ENCODE measurements at places on chromosomes 12 and 14. TPM values are rescaled to one million over a fixed set of nuclear protein-coding genes. Genes with fewer than 3 reads are reported as not detected.

The KRT2 gene
- not detected for total RNA-seq

The KLRB1 gene
- not detected for total RNA-seq

The LRTM2 gene
- not detected for total RNA-seq

The TSPAN8 gene
- not detected for total RNA-seq

The ASCL1 gene
- total RNA-seq, result not detected

The PTHLH gene
- 0.88 TPM for total RNA-seq

The GPR162 gene
- total RNA-seq, result 1.8 TPM

The FOXM1 gene
- 38.6 TPM for total RNA-seq

The CLEC9A gene
- total RNA-seq, result not detected

The CACNA2D4 gene
- total RNA-seq, result 0.24 TPM

The TSPAN19 gene
- not detected for total RNA-seq

The CD163 gene
- total RNA-seq, result not detected

The PRB2 gene
- not detected for total RNA-seq

The TAS2R42 gene
- total RNA-seq, result not detected

The CLEC4A gene
- 0.48 TPM for total RNA-seq

The NAV3 gene
- 16.3 TPM for total RNA-seq

All from RPMI7951 (cell line).